ENCODE measurements at places on chromosomes 12 and 14.

- DNase-seq: no peak
Observed at GRCh38 chr12:85523197-85523596, 243.2 kb downstream of the ALX1 start.

GRCh38 chr12:94545935-94546771 is 86.5 kb upstream of the CEP83 start:
- no peak for DNase-seq

- DNase-seq: no peak
Observed at GRCh38 chr14:54637270-54638134, 70.6 kb downstream of the SAMD4A start.

DNA sequence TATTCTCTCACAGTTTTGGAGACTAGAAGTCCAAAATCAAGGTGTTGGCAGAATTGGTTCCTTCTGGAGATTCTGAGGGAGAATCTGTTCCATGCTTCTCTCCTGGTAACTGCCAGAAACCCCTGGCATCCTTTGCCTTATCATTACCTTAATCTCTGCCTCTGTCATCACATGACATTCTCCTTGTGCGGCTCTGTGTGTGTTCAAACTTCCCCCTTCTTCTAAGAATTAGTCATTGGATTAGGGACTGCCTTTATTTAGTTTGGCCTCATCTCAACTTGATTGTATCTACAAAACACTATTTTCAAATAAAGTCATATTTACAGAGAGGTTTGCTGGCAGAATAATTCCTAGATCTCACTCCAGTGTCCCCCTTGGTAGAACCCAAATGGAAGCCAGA is 68.9 kb downstream of the ZNF641 start:
- no peak for DNase-seq

- DNase-seq: no peak
Observed at GRCh38 chr14:64930085-64930843, 12.3 kb downstream of the GPX2 start.

- DNase-seq: no peak
Observed at GRCh38 chr12:11765817-11766794, 116.6 kb downstream of the ETV6 start.

- no peak for DNase-seq
Observed at GRCh38 chr12:110165540-110166159, 41.5 kb downstream of the IFT81 start.
